Stimulated activated CD4-positive, alpha-beta T cell treated with anti-CD3 and anti-CD28 coated beads, TNF-alpha, amount 100 ng/mL, for 4 hours (primary cell): ENCODE measurements at places on chromosomes 11 and 22.

GRCh38 chr11:59857439-59858434, 8.6 kb downstream of the TCN1 start:
- DNase-seq = no peak

GRCh38 chr11:111514216-111515031, at the start of gene HOATZ:
Gene HOATZ, plus strand, starts transcription at chr11:111514778. Its CDS starts 7 bp downstream, at chr11:111514785.
- DNase-seq = no peak

DNA sequence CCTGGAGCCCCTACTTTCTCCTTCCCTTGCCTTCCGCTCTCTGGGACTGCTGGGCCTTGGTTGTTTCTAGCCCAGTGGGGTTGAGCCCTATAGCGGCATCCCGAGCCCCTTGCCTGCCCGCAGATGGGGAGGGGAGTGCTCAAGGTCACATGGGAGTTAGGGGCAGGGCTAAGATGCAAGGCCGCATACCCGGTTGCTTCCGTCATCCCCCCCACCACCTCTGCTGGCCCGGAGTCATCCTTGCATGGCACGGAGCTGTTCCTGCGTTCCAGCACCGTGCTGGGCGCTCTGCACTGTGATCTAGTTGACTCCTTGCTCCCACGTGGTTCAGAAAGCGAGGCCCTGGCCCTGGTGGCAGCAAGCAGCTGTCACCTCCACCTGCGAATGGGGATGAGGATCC, 18.0 kb downstream of the FLRT1 start:
- DNase-seq = no peak

DNA sequence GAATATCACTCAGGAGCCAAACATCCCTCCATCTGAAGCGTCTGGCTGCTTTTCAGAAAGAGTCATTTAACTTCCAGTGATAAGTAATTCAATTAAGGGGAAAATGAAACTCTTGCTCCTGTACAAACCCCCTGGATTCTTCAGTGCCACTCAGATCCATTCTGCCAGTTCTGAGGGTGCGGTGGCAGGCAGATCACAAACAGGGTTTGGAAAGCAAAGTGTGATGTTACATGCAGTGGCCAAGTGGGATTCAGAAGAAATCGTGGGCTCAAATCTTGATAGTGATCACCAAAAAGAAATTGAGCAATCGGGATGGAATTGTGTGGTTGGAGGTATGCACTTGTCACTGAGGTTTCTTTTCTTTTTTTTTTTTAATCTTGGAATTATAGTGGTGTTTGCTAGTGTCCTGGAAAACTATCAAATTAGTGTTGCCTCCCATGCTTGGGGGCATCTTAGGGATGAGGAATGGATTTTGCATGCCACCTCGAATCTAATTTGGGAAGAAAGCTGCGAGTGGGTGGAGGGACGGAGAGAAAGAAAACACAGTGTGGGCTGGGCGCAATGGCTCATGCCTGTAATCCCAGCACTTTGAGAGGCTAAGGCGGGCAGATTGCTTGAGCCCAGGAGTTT, 22.5 kb upstream of the RTL6 start:
- DNase-seq = no peak

DNA sequence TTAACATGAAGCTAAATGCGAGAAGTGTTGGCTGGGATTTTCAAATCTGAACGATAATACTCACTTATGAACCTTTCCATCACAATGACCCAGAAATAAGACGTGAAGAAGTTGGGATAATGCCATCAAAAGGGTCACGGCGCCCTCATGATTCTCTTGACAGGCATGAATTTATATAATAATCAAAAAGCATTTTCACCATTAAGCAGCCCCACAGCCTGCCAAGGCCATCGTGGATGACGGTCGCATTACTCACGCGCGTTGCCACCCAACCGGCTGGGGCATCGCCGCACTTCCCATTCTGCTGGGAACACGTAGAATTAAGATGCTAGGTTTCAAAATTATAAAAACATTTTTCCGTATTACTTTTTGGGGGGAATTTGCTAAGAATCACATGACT, 18.9 kb upstream of the GAL start:
- no peak for DNase-seq

DNA sequence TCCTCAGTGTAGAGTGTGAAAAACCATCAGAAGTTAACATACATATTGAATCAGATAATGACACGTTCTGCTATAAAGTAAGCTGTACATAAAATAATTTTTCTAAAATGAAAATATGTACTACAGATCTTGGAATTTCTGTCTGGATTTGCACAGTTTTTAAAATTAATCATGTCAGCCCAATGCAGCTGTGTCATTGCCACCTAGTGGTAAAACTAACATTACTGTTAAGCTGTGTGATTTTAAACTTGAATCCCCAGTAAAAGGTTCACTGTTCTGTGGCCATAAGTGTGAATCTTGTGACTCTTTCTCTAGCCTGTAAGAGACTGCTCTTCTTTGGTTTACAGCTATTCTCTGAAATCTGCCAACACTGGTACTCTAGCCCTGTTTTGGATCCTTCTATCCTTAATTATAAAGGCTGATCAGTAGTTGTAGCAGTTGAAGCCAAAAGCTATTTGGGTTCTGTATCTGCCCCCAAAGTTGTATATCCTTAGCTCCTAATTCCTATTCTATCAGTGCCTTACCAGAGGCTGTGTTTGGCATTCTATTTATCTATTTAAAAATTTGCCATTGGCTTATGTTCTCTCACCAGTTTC, 4.0 kb downstream of the JRKL start:
- no peak for DNase-seq

DNA sequence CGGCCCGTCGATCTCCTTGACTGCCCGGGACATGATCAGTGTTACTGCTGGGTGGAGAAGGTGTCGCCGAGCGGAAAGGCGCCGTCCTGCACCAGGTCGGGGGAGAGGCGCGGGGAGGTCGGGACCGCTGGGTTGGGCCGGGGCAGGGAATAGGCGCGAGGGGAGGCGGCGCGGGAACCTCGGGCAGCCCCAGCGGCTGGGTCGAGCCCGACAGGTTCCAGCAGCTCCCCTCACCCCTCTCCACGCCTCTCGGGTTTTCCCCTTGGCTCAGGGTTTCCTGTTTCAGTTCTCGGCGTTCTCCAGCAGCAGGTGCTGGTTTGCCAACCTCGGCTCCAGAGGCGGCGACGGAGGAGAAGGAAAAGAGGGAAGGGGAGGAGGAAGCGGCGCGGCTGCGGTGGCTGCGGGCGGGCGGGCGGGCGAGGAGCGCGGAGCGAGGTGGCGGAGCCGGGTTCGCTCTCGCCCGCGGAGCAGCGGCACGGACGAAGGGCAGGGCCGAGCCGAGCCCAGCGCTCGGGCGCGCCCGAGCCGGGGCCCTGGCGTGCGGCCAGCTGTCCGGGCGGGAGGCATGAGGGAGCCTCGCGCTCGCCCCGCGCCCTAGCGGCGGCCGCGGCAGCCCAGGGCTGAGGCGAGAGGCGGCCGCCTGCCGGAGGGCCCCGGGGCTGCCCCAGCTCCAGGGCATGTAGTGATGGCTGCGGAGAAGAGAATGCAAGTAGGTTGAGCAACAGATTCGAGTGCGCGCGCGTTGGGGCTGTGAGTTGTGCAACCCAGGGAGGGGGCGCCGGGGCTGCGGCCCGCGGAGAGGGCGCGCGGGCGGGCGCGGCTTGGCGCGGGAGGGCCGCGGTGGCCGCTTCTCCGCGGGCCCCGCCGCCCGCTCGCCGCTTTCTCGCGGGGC, at the start of gene ZC3H12C:
TSS of gene ZC3H12C (plus strand) at position 878 of the 892 bp plus-strand sequence. CDS start 20 bp downstream, outside the sequence.
- DNase-seq = no peak

DNA sequence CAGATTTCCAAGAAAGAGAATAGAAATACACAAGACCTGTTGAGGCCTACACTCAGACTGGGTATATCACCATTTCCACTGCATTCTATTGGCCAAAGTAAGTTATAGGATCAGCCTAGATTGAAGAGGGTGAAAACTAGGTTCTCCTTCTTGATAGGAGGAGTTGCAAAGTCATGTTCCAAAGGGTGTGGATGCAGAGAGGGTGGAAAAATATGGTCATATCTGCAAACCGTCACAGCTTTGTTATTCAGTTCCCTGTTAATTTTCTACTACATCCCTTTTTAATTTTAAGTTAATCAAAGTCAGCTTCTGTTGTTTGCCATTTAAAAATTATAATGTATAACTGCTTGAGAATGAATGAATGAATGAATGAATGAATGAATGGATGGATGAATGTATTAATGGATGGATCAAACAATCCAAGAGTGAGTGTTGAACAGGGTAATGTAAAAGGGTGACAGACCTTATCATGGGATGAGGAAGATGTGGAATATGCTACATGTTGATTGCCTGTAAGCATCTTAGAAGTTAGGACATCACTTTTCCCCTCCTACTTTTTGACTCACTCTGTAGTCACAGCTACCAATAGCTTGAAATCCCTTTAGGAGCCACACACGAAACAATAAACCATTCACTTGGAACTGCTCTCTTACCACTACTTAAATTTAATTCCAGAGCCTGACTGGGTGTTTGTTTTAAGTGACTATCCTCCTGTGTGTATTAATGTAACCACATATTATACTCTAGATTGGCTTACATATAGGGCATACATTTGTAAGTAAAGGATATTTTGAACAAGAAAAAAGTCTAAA, 121.5 kb downstream of the CCDC34 start:
- DNase-seq = no peak

GRCh38 chr11:10650630-10651029, 42.9 kb downstream of the IRAG1 start:
- DNase-seq = no peak

DNA sequence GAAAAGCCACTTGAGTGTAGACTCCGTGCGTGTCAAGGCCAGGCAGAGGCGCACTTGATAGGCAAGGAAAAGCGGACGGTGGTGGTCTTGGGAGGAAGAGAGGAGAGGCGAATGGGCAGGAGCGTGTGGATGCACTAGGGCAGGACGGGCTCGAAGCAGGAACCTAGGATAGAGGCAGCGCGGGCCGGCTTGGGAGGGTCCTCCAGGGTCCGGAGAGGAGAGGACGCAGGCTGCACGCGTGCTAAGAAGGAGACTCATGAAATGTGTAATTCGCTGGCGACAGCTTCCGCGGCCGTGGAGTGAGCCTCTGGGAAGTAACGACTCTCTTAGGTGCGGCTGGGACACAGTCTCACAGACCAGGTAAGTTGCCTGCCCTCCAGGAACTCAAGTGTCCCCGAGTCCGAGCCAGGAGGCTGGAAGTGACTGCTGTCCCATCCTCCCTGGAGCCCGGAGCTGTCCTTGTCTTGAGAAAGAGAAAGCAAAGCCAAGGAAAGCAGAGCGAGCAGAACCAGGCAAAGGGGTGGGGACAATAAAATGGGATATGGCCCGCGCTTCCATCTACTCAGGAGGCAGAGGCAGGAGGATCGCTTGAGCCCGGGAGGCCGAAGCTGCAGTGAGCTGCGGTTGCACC, 874 bp upstream of the IL17RA start:
- no peak for DNase-seq

DNA sequence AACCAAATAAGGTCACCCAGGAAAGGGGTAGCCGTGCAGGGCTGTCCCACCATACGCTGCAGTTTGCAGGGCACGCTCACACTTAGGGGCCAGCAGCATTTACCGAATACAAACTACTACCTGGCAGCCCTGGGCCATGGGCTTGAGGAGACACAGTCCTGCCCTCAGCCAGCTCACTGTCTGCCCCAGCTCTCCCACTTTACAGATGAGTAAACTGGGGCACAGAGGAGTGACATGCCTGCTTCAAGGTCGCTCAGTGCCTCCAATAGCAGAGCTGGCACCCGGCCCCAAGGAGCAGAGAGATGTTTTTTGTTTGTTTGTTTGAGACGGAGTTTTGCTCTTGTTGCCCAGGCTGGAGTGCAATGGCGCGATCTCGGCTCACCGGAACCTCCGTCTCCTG, 2.8 kb downstream of the FADS3 start:
- no peak for DNase-seq

DNA sequence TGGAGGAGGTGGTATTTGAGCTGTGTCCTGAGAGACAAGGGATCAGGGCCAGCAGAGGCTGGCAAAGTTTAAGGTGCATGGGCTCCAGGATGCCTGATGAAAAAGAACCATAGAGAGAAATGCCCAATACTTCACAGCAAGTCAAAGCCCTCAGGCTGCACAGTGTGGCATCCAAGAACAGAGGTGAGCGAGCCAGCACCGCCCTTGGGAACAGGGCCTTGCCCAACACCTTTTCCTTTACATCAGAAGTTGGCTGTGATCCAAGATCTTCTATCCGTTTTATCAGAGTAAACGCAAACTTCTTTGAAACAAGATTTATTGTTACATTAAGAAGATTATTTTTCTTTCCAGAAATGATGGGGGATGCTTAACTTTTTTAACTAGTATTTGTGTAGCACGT, 1.4 kb downstream of the B3GNT6 start:
- DNase-seq = no peak

- DNase-seq = no peak
Observed at GRCh38 chr22:19529811-19530210, 5.6 kb upstream of the CLDN5 start.

GRCh38 chr11:112884012-112884767, 77.0 kb upstream of the NCAM1 start:
- DNase-seq = no peak

DNA sequence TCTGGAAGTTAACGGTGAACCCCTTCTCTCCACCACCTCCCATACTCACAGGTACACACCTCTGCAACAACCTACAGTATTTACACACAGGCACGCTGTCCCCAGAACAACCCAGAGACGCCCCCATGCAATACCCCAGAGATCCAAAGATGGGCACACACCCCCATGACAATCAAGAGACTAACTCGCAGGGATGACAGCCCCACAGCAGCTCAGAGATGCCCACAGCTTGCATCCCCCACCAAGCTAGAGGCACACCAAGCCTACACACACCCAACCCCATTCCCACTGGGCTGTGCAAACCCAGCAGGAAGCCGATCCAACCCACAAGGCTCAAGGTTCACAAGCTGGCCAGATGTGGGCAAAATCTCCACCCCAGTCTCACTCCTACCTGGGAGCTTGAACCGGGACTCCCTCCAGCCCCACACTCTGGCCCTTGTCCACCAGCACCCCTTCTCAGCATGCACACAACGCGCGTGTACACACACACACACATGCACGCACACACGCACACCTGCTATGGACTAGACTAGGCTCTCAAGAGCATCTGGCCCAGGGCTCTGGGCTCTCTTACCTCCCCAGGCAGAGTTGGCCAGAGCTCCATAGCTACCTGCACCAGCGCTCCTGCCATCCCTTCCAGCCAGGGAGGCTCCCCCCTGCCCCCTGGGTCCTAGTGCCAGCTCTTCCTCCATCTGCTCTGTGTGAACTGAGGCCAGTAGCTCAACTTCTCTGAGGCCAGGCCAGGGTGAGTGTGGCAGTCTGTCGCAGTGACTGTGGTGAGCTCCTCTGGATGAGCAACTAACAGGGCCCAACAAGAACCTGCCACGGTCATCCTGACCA, 11.5 kb downstream of the STARD10 start:
- DNase-seq = no peak
